NCI-H187 (cell line): ENCODE measurements at places on chromosomes 12 and 14.

GRCh38 chr12:53766881-53767280, 15.1 kb upstream of the CISTR start:
- no peak for DNase-seq

- DNase-seq: no peak
Observed at GRCh38 chr14:72616294-72616693, 277.6 kb downstream of the DPF3 start.

DNA sequence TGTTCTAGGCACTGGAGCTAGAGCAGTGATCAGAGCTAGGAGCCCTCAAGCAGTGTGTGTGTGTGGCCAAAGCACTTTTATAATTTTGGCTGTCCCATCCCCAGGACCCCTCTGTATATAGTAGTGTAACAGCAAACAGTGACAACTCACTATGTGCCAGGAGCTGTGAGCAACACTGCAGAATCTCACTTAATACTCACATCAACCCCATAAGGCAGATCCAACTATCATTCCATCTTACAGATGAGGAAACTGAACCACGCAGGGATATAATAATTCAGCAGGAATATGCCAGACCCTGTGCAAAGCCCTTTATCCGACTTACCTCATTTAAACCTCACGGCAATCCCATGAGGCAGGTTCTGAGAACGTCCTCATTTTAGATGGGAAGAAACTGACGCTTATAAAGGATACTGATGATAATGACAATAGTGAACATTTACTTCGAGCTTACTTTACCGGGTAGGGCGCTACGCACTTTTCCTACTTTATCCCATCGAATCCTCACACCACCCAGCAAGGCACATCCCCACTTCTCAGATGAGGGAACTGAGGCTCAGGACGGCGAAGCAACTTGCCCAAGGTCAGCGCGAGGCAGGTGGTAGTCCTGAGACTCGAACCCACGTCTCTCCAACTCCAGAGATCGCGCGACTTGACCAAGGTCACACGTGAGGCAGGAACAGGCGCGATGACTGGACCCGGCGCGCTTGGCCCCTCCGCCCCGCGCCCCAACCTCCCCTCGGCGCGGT, 687 bp downstream of the RAB35 start:
- no peak for DNase-seq

DNA sequence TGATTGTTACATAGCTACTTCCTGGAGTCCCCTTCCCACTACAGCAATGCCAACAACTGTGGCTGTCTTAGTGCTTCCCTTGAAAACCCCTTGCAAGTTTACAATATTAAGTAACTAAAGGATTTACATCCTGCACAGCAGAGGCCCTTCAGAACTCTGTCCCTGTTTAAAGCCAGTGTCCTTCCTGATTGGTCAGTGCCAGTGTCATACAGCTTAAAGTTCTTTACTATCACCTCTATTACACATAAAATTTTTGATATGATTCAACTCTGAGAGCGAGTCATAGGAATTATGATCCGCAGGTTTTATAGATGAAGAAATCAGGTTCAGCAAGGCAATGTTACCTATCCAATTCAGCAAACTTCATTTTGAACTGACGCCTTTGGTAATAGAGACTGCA, 91.4 kb upstream of the ALX1 start:
- DNase-seq: no peak
